Calu3 (cell line): ENCODE measurements at places on chromosomes 5 and 9. TPM values are rescaled to one million over a fixed set of nuclear protein-coding genes. Genes with fewer than 3 reads are reported as not detected.

TNFSF8 gene
- total RNA-seq = not detected in 2 replicates

GRCh38 chr5:4942831-4943178 is 197.3 kb upstream of the ADAMTS16 start:
- no peak for DNase-seq

GRCh38 chr9:86664603-86665002 is 282.7 kb downstream of the GAS1 start:
- no peak for DNase-seq

- no peak for DNase-seq
Measured at GRCh38 chr9:29150606-29151005, 1577.3 kb upstream of the C9orf72 start.

PHF2 gene
- total RNA-seq = 12.5 and 13.9 TPM in 2 replicates
